ENCODE measurements at places on chromosomes 1 and 21. TPM values are rescaled to one million over a fixed set of nuclear protein-coding genes. Genes with fewer than 3 reads are reported as not detected.

The EFNA1 gene
- total RNA-seq: 0.31 TPM

The MTX1 gene
- total RNA-seq: 73.2 TPM

The LMOD1 gene
- total RNA-seq: not detected

The FOXD3 gene
- total RNA-seq: not detected

The ZYG11A gene
- total RNA-seq: 0.04 TPM

The PGLYRP4 gene
- not detected for total RNA-seq

Measured in CD8-positive, alpha-beta memory T cell (primary cell).